ENCODE measurements at places on chromosomes 13 and 19.

DNA sequence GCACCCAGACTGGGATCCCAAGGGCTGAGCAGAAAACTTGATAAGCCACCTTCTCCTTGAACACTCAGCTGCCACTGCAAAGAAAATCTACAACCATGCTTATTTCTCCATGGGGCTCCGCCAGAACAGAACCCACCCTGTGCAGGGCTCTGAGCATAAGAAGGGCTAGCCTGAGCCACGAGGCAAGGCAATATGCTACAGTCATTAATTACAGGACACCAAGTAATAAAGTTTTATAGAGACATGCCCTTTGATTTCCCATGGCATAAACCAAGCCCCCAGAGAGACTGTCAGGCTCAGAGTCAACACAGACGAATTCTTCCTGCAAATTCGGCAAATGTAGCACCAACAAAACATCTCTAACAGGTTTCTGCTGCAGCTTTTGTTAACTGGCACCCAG, 5.7 kb downstream of the PEPD start:
- DNase-seq = no peak

DNA sequence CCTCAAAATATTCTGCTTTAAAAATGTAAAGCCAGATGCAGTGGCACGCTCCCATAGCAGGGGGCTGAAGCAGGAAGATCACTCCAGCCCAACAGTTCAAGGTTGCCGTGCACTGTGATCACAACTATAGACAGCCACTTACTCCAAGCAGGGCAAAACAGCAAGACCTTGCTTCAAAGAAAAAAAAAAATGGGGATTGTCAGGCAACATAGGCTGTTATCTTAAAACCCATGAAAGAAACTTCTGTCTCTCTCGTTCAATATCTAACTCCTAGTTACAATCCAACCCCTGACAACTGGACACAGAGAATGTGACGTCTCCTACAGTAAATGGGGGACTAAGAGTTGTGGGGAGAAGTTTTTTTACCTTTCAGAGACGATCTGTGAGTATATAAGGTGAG, 17.4 kb downstream of the ELF1 start:
- DNase-seq = no peak

- no peak for DNase-seq
These were observed 97.0 kb upstream of the RNF113B start for GRCh38 chr13:98273824-98274742.

DNA sequence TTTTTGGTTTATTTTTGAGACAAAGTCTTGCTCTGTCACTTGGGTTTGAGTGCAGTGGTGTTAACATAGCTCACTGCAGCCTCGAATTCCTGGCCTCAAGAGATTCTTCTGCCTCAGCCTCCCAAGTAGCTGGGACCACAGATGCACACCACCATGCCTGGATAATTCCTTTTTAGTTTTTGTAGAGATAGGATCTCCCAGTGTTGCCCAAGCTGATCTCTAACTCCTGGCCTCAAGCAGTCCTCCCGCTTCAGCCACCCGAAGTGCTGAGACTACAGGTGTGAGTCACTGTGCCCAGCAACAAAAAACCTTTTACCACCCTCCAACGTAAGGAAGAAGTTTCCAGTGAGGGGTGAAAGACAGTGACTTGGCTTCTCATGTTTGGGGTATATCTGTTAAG, 81.1 kb upstream of the TSHZ3 start:
- no peak for DNase-seq

- no peak for DNase-seq
These were observed 397.7 kb downstream of the TDRD3 start for GRCh38 chr13:60794751-60795150.

DNA sequence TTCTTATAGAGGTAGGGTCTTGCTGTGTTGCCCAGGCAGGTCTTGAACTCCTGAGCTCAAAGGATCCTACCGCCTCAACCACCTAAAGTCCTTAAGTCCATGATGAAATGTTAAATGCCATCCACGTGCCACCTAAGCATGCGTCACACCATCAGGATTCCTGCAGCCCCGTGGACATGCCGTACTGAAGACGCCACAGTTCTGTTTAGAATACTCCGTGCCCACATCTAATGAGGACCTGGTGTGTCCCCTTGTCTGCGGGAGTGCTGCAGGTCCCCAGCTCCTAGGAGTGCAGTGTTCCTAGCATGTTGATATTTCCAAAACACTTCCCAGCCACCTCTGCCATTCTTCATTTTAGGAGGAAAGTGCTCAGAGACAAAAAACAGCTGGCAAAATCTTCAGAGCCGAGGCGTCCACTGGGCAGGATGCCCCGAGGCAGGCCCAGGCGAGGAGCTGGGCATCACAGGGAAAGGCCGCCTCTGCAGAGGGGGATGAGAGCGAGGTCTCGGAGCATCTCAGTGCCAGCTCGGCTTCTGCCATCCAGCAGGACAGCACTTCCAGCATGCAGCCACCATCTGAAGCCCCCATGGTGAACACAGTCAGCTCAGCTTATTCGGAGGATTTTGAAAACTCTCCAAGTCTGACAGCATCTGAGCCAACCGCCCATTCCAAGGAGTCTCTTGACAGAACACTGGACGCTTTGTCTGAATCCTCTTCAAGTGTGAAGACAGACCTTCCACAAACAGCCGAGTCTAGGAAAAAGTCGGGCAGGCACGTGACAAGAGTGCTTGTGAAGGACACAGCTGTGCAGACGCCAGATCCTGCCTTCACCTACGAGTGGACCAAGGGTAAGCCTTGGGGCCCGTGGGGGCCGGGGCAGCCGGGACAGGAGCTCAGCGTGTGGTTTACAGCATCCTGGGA, 13.2 kb downstream of the C19orf44 start:
- DNase-seq = no peak

DNA sequence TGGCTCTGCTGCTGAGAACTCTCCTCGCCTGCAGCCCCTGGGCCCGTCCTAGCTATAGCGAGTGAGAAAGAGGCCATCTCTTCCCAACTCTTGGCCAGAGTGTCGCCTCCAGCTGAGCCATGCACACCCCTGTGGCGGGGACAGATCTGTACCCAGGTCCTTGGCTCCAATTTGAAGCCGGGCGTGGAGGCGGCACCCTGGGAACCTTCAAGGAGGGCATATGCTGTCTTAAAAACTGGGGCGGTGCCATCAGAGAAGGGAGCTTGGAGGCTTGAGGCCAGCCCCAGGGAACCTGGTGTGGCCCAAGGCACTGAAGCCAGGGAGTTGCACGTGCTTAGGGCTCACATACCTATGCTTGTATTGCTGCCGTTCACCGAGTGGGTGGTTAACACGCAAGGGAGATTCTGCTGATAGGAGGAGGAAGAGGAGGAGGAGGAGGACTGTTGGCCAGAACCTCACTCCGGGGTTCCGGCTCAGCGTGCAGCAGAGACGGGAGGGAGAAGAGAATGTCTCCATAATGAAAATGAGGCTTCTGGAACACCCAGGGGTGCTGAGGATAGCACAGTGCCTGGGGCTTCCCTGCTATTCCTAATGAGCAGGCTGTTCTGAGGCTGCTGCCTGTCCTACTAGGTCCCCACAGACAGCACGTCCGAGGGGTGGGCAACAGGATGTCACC, 40.7 kb downstream of the COMP start:
- DNase-seq = no peak

GRCh38 chr13:65784088-65784816, 1445.9 kb downstream of the PCDH9 start:
- DNase-seq = no peak

DNA sequence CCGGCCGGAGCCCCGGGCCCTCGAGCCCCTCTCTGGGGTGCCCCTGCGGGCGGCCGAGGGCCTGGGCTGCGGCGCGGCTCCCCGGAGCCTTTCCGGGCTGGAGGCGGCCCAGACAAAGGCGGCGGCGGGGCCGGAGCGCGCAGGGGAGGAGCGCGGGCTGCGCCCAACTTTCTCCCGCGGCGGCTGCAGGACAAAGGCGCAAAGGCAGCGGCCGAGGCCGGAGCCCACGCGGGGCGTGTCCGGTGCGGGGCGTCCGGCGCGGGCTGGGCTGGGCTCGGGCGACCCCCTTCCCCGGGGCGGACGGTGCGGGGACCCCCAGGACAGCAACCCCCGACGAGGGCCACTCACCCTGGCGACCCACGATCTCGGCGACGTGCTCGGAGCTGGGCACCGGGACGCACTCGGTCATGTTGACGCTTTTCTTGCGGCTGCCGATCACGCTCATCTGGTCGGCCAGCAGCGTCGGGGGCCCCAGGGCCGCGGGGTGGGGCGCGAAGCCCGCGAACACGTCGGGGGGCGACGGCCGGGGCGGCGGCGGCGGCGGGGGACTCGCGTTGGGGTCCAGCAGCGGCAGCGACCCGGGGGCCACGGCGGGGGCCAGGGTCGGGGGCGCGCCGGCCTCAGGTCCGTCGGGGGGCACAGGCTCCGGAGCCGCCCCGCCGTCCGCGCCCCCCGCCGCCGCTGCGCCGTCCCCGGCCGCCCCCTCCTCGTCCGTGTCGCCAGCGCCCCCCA, 843 bp downstream of the MEX3D start:
- DNase-seq = no peak

DNA sequence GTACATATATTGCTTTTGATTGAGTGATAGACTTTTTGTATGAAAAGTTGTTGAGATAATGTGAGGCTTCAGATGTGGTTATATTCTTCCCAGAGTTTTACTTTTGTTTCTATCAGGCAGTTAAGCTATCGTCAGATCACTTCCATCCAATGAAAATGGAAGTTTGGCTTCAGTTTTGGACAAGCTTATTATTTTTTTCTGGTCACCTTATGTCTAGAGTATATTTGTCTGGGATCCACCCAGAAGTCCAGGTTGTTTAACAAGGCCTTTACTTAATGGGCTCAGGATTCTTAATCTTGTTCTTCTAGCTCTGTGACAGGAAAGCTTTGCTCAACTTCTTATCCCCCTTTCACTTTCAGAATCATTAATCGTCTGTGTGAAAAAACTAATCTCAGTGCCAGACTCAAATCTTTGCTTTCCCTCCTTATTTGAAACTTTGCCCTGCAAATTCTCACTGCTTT, 150.9 kb downstream of the PDS5B start:
- DNase-seq = no peak

DNA sequence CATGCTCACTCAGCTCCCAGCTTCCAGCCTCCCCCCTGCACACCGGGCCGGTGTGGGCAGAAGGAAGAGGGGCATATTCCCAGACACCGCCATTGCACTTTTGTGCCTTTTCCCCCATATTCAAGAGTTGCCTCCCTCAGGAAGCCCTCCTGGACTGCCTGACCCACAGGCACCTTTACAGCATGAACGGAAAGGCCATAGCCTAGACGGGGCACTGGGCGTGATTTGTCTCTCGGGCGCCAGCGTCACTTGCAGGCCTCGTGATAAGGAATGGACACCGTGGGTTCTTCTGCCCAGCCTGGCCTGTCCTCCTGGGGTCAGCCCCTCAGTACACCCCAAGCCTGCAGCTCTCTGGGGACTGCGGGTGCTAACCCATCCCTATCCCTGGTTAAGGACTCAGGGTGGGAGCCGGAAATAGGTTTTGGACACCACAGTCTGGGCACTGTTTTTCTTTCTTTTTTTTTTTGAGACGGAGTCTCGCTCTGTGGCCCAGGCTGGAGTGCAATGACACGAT, 933 bp upstream of the UQCR11 start:
- DNase-seq = no peak

GRCh38 chr13:27510082-27510481, 59.7 kb upstream of the MTIF3 start:
- DNase-seq = no peak

DNA sequence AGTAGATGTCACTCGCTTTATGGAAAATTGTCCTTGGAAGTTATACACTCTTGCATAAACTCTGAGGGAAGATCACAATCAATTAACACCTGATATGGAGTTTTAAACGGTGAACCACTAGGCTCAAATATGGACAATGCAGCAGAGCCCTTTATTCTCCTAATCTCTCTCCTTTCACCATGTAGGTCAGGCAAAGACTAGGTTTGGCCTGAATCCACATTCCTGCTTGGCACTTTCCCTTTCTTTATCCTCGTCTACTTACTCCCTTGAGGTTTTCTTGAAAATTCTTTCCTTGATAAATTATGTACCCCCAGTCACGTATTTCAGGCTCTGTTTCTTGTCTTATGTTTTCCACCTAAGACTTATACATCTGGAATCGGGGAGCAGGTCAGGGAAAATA, 751.7 kb downstream of the DACH1 start:
- DNase-seq = no peak

DNA sequence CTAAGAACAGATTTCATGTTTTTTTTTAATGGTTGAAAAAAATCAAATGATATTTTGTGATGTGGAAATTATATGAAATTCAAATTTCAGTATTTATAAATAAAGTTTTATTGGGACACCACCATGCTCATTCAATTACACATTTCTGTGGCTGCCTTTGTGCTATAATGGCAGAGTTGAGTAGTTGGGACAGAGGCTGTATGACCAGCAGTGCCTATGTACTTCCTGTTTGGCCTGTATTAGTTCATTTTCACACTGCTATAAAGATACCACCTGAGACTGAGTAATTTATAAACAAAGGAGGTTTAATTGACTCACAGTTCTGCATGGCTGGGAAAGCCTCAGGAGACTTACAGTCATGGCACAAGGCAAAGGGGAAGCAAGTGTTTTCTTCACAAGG, 33.6 kb downstream of the AKAP11 start:
- no peak for DNase-seq

GRCh38 chr13:28609926-28610325, 49.0 kb upstream of the POMP start:
- no peak for DNase-seq

DNA sequence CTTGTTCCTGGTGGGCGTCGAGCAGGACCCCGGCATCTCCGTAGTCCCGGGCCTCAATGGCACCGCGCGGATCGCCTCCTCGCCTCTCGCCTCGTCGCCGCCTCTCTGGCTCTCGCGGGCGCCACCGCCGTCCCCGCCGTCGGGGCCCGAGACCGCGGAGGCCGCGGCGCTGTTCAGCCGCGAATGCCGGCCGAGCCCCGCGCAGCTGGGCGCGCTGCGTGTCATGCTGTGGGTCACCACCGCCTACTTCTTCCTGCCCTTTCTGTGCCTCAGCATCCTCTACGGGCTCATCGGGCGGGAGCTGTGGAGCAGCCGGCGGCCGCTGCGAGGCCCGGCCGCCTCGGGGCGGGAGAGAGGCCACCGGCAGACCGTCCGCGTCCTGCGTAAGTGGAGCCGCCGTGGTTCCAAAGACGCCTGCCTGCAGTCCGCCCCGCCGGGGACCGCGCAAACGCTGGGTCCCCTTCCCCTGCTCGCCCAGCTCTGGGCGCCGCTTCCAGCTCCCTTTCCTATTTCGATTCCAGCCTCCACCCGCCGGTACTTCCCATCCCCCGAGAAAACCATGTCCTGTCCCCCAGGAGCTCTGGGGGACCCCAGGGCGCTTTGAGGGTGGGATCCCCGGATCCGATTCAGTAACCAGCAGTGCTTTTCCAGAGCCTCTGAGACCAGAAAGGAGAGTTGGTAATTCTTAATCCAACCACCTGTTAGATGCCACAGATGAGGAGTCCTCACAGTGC, 885 bp downstream of the MLNR start:
- DNase-seq = no peak

GRCh38 chr13:114043421-114044053, 69.7 kb upstream of the C13orf46 start:
- peak; percentile 79 for DNase-seq

GRCh38 chr19:10643968-10644259, 10.2 kb upstream of the ILF3 start:
- DNase-seq = no peak

DNA sequence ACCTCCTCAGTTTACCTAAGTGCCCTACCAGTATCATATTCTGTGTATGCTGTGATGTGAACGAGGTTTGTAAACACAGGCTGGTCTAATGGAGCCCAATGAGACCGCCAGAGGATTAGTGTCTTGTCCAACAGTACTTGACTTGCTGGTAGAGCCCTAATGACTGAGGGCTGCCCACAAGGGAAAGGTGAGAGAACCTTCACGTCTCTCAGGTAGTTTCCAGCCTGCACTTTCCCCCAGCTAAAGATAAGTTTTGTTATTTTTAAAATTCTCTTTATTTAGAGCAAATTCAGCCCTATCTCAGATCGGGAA, 498 bp upstream of the RBM26 start:
- DNase-seq = no peak

Data from GF-D8 (cell line).